PC-9 (cell line): ENCODE measurements at places on chromosomes 3 and 15. TPM values are rescaled to one million over a fixed set of nuclear protein-coding genes. Genes with fewer than 3 reads are reported as not detected.

DNA sequence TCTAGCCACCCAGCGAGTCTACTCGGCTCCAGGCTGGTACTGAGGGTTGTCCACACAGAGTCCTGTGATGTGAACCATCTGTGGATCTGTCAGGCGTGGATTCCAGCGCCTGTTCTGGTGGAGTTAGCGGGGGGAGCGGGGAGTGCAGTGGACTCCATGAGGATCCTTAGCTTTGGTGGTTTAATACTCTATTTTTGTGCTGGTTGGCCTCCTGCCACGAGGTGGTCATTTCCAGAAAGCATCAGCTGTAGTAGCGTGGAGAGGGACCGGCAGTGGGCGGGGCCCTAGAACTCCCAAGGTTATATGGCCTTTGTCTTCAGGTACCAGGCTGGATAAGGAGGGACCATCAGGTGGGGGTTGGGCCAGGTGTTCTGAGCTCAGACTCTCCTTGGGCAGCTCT is 446.5 kb downstream of the EDEM1 start:
- no peak for DNase-seq

DNA sequence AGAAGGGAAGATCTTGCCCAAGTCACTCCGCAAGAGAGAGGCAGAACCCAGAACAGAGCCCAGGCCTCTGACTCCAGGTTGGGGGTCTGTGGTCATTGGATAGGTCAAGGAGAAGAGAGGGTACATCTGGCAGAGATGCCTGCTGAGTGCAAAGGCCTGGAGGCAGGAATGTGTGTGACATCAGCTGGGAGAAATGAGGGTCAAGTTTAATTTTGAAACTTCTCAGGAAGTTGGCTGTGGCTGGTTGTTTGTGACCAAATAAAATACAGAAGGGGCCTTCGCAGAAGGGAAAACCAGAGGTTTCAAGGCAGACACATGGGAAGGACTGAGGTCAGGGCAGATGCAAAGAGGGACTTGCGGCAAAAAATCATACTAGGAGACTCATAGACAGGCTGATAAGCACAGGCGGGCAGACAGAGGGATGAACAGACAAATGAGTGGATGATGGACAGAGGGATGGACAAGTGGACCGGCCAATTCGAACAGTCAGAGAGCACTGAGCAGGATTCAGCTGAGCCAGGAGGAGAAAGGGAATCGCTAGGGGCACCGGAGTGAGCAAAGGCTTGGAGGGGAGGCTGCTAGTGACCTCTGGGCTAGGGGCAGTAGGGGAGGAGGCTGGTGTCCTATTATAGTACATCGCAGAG is 28.8 kb upstream of the CACNA2D2 start:
- no peak for DNase-seq

- no peak for DNase-seq
Observed at GRCh38 chr3:157417247-157417646, 19.4 kb upstream of the PTX3 start.

Gene GNAT1
- total RNA-seq: 0.48 TPM in 1 of 2 replicates, not detected in the other

Gene NGRN
- total RNA-seq: 57.4 TPM in 2 replicates

DNA sequence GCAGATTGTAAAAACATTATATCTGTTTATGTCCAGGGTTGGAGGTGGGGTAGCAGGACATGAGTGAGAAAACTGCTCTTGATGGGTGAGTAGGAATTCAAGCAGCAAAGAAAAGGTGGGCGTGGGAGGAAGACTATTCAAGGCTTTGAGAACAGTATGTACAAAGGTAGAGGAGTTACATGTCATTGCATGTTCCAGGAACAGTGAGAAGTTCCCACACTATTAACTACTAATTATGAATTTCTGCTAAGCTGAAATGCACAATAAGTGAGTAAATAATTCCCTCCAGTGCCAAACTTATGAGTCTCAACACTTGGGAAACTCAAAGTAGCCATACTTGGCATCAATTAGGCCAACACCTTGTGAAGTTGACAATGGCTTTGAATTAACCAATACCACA is 80.1 kb downstream of the SRGAP3 start:
- no peak for DNase-seq

- no peak for DNase-seq
Observed at GRCh38 chr3:124496061-124496460, 234.2 kb upstream of the UMPS start.

- peak; percentile 44 for DNase-seq
Observed at GRCh38 chr3:139937674-139938279, 2.8 kb downstream of the CLSTN2 start.

Gene RYR3
- 0.15 and 0.25 TPM in 2 replicates for total RNA-seq

Gene ARGFX
- total RNA-seq: not detected in 2 replicates

DNA sequence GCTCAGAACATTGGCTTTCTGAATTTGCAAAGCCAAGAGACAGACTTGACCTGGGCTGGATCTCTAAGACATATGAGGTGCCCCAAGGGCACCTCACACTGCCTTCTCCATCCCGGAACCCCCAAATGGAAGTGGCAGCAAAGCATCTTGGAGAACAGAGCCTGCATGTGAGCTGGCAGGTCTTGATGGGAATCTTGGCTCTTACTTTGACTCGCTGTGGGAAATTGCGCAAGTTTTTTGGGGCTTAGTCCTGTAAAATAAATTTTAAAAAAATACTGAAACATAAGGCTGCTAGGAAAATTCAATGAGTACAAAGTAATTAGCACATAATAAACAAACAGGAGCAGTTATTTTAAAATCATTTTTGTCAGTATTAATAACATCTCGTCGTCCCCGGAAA is 13.7 kb upstream of the SEC22A start:
- no peak for DNase-seq

DNA sequence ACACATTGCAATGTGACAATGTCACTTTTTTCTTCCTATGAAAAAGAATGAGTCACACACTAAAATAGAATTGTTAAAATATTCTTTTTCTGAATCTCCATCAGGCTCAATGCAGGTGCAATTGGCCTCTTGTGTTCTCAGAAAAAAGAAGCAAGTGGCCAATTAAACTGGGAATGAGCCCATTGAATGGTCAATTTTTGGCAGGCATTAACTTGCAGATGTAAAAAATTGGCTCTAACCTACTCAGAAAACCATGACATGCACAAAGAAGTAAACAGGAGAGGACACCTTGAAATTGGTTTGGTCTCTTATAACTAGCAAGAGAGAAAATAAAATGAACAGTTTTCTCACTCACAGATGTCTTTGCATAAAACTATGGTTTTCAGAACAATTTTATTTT is 820.8 kb downstream of the TBL1XR1 start:
- DNase-seq: no peak

- no peak for DNase-seq
Observed at GRCh38 chr3:148077318-148077923, 620.3 kb upstream of the AGTR1 start.

DNA sequence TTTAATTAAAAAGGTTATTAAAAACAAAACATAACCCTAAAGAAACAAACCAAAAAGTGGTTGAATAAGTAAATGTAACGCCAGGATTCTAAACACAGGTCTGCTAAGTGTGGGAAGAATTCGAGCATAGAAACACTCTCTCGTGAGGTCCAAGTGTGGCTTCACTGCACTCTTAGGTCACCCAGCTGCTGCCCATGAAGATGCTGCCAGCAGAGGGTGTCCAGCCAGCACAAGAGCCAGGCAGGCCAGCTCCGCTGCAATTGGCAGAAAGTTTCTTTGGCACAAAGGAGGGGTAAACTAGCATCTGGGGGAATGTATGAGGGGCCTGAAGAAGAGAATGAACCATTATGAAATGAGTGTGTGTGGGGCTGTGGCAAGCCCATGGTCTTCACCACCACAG is 215.7 kb upstream of the FEZF2 start:
- DNase-seq: no peak

DNA sequence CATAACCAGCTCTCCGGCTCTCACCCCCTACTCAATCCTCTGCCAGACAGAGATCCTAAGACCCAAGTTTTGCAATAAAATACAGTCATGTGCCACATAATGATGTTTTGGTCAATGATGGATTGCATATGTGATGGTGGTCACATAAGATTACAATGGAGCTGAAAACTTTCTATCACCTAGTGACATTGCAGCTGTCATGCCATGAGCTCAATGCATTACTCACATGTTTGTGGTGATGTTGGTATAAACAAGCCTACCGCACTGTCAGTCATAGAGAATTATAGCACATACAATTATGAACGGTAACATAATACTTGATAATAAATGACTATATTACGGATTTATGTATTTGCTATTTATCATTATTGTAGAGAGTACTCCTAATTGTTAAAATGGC is 26.9 kb upstream of the SAMMSON start:
- DNase-seq: no peak

DNA sequence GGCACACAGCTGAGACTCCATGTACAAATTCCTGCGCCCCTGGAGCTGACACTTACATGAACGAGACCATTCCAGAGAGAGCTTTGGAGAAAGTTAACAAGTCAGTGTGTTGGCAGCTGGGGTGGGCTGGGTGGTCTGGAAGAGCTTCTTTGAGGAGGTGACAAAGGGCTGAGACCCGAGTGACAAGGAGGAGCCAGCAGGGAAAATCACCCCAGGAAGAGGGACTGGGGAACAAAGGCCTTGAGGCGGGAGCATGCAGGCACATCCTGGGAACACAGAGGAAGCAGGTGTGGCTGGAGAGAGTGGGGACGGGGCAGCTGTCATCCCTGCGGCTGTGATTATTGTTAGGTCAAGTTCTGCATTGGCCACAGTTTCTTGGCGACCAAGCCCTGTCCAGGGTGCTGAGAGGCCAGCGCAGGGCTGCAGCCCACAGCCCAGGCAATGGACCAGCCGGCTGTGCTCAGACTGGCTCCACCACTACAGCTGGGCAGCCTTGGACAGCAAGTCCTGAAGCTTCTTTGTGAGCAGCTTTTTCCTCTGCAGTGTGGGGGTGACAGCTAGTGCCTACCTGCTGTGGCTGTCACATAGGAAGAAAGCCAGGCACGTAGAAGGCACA is 34.2 kb upstream of the PRR23E start:
- no peak for DNase-seq

DNA sequence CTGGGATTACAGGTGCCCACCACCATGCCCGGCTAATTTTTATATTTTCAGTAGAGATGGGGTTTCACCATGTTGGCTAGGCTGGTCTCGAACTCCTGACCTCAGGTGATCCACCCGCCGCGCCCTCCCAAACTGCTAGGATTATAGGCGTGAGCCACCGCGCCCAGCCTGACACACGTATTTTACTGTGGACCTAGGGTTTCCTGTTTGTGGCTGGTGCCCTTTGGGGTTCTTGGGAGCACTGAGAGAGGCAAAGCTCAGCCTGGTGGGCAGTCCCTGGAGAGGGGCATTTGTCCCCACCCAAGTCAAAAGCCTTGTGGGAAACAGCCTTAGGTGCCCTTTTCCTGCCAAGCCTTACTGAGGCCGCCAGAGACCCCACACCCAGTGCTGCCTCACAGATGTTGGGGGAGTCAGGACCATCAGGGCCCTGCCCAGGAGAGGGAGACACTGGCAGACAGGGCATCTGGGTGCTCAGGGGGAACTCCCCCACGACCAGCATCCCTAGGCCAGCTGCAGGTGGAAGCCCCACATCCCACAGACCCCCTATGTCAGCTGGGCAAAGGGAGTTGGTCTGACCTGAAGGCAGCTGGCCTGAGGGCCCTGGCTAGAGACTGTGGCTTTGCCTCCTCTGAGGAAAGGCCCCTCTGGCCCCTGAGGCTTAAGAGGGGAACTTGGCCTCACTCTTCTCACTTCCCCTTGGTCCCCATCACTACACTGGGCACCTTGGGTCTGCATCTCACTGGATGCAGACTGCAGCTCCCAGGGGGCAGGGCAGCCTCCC is 35.1 kb downstream of the DNAH1 start:
- no peak for DNase-seq

Gene THSD4
- 29.3 and 33.1 TPM in 2 replicates for total RNA-seq

- DNase-seq: peak; percentile 86
Observed at GRCh38 chr3:129793319-129793718, 100.2 kb downstream of the TMCC1 start.

Gene POPDC2
- 3.0 and 3.5 TPM in 2 replicates for total RNA-seq
